ENCODE measurements at places on chromosomes 5 and 9.

GRCh38 chr5:107805824-107806223, 135.1 kb upstream of the EFNA5 start:
- DNase-seq, result no peak

DNA sequence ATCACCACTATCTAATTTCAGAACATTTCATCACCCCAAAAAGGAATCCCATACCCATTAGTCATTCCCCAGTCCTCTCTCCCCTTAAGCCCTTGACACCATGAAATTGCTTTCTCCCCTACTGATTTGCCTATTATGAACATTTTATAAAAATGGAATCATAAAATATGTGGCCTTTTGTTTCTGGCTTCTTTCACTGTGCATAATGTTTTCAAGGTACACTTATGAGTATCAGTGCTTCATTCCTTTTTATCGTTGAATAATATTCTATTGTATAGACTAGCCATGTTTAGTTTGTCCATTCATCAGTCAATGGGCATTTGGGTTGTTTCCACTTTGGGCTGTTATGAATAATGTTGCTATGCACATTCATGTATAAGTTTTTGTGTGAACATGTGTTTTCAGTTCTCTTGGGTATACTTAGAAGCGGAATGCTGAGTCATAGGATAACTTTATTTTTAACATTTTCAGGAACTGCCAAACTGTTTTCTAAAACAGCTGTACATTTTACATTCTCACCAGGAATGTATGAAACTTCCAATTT, 40.4 kb upstream of the FGF1 start:
- DNase-seq, result peak; percentile 92

DNA sequence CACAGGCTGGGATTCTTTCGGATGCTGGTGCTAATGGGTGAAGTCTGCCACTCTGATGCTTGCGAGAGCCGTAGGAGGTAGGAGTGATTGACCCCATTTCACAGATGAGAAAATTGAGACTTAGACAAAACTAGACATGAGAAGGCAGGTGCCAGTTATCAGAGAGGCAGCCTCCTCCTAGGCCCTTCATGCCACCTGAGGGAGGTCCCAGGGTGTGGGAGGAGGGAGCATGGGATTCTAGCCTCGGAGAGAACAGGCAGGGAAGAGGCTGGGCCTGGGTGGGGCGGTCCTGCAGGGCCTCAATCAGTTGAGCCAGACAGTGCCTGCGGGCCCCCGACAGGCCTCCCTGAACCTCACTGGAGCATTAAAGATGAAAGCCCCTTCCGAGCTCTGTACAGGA, 112.4 kb downstream of the COL23A1 start:
- no peak for DNase-seq

DNA sequence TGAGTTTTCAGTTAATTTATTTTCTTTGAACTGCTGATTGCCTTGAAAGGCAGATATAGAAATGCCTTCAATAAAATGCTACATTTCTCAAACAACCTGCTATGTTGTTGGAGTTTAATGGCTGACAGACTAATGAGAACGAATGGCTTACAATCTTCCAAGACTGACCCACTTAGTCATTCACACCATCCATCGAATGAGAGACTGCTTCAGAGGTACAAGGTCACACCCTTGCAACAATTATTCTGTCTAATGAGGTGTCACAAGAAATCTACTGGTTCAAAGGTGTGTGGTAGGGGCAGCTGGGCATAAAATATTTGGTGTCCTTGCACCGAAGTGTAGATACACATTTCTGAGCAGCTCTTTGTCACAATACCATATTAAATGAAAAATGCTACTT, 18.3 kb downstream of the PTPRD start:
- DNase-seq, result no peak

DNA sequence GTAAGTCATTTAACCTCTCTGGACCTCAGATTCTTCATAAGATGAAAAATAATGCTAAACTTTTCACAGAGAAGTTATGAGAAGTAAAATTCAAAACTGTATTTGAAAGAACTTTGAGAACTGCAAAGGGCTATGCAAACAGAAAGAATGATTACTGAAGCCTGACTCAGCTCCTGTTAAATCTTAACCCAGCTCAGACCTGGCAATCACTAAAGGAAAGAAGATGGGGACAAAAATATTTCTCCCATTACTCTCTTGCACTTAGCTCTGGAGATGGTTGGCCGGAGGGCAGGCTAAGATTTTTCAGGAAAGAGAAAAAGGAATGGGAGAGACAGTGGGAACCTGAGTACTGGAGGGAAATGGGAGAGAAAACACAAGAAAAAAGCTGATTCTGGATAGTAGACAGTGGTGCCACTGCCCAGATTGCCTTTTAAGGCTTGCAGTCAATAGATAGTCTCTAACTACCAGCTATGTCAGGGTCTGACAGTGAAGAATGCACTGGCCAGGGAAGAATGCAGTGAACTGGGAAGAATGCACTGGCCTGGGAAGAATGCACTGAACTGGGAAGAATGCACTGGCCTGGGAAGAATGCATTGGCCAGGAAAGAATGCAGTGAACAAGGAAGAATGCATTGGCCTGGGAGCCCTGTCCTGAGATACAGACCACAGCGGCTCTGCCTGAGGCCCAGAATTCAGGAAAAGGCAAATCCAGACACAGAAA, 25.2 kb upstream of the CEMIP2 start:
- DNase-seq, result peak; percentile 40

DNA sequence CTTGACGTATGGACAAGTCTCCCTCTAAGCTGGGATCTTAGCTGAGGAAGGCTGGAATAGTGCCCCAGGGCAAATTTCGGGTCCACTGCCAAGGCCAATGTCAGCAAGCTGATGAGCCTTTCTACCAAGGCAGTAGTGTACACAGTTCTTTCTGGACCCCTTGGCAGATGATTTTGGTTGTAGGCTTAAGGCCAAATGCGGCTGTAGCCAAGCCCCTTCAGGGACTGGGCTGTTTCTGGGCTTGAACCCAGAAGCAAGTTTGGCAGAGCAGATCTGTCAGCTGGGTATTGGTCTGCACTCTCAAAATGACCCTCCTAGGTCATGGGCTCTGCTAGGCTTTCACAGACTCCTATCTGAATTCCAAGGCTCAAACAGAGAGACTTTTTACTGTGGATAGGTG, 121.6 kb downstream of the ADAMTSL1 start:
- no peak for DNase-seq

DNA sequence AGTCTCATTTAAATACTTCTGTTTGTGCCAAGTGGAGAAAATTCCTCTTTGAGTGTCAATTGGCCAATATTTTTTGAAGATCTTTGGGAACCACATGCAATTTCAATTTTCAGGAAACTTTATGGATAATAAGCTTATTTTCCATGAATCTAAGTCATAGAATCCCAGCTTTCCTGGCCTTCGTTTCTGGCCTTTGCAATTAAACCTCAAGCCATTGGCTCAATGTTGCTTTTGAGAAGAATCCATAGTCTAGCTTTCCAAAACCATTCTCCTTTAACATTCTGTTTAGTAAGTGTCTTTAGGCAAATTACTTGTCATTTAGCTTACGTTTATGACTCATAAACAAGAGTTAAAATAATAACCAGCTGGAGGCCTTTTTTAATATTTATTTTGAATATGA, 145.0 kb upstream of the FTMT start:
- no peak for DNase-seq

GRCh38 chr5:43947935-43948334, 345.0 kb downstream of the NNT start:
- no peak for DNase-seq

GRCh38 chr5:35342664-35343063, 112.4 kb upstream of the PRLR start:
- DNase-seq, result no peak

Data from adipocyte (in vitro differentiated cells).